Sigmoid colon (tissue), 7 donors: ENCODE measurements at places on chromosomes 16 and 17. TPM values are rescaled to one million over a fixed set of nuclear protein-coding genes. Genes with fewer than 3 reads are reported as not detected.

- no peak overlapping the region for H3K27ac ChIP-seq
- no peak for DNase-seq
- H3K36me3 ChIP-seq = no peaks in the 10 kb centered on the region
- H3K4me3 ChIP-seq = no peak overlapping the region
- peaks cover 100% of the 10 kb centered on the region for H3K27me3 ChIP-seq
Observed at GRCh38 chr17:36932694-36933511, 4.4 kb upstream of the LHX1 start.

- no peaks in the 10 kb centered on the region for H3K36me3 ChIP-seq
- no peaks in the 10 kb centered on the region for H3K4me1 ChIP-seq
- H3K4me3 ChIP-seq = no peak overlapping the region
- H3K27me3 ChIP-seq = no peaks in the 10 kb centered on the region
Observed at GRCh38 chr17:27341041-27341471, 47.1 kb downstream of the WSB1 start.

Gene TBC1D3B
- total RNA-seq = 1.1 TPM

DNA sequence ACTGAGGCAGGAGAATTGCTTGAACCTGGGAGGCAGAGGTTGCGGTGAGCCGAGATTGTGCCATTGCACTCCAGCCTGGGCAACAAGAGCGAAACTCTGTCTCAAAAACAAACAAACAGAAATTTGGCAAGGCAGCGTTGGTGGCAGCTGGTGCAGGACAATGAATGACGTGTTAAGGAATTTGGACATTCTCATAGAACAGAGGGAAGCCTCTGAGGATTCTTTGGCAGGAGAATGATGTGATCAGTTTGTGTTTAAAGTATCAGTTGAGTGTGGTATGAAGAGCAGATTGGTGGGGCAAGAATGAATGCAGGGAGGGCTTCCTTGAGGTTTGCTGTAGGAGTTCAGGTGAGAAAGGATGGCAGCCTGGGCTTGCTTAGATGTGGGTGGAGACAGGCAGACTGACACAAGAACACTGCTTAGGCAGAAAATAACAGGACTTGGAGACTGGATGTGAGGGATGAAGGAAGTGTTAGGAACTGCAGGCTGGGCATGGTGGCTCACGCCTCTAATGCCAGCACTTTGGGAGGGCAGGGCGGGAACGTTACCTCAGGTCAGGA lies 4.8 kb downstream of the CYB5D2 start:
- H3K4me1 ChIP-seq = peaks cover 13% of the 10 kb centered on the region
- H3K27me3 ChIP-seq = no peaks in the 10 kb centered on the region
- DNase-seq = no peak

DNA sequence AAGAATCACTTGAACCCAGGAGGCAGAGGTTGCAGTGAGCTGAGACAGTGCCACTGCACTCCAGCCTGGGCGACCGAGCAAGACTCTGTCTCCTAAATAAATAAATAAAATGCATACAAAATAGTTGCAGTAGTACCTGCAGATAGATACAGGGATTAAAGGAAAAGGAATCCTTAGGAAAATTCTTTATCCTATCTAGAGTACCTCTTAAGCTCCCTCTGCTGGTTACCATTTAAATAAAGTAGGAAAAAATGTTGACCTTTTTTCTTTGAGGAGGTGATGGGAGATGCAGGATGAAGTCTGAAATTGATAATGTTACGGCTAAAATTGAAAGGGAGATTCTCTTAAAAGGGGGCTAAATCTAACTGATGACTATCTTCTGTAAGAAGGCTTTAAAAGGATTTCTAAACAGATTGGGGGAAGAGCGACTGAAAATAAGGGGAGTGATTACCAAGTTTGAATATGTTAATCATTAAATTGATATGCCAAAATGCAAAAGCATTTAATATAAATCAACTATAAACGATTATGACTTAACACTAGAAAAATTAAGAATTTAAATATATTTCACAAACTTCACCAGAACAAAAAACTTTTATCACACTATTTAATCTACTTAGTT lies 29.4 kb downstream of the C16orf87 start:
- H3K27me3 ChIP-seq = no peaks in the 10 kb centered on the region
- H3K36me3 ChIP-seq = no peaks in the 10 kb centered on the region
- no peak overlapping the region for H3K27ac ChIP-seq
- DNase-seq = no peak

DNA sequence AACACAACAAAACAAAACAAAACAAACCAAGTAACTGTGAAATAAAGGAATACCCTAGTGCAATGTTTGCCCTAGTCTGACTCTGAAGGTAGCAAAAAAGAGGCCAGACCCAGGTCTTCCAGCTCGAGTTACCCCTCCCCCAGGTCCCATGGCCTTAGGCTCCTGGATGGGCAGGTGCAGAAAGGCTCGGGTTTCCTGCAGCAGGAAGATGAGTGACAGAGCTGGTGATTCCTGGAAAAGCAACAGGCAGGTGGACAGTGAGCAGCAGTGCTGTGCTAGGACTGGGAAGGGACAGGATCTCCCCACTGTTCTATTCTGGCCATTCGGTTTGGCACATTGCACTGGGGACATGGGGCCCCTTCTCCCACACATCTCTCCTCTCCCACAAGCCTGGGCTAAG lies 42.9 kb upstream of the MRTFB start:
- H3K4me3 ChIP-seq = no peak overlapping the region
- H3K27ac ChIP-seq = no peak overlapping the region
- H3K4me1 ChIP-seq = no peaks in the 10 kb centered on the region
- H3K36me3 ChIP-seq = no peaks in the 10 kb centered on the region

- no peak overlapping the region for H3K4me3 ChIP-seq
- H3K36me3 ChIP-seq = no peaks in the 10 kb centered on the region
- H3K4me1 ChIP-seq = peaks cover 56% of the 10 kb centered on the region
- peak overlapping the region; percentile 82 for H3K27ac ChIP-seq
Observed at GRCh38 chr17:17741349-17742023, 60.2 kb downstream of the RAI1 start.

GRCh38 chr17:31834448-31834847 lies 24.6 kb downstream of the COPRS start:
- H3K36me3 ChIP-seq = no peaks in the 10 kb centered on the region
- no peak for DNase-seq
- H3K4me1 ChIP-seq = no peaks in the 10 kb centered on the region
- H3K4me3 ChIP-seq = no peak overlapping the region

DNA sequence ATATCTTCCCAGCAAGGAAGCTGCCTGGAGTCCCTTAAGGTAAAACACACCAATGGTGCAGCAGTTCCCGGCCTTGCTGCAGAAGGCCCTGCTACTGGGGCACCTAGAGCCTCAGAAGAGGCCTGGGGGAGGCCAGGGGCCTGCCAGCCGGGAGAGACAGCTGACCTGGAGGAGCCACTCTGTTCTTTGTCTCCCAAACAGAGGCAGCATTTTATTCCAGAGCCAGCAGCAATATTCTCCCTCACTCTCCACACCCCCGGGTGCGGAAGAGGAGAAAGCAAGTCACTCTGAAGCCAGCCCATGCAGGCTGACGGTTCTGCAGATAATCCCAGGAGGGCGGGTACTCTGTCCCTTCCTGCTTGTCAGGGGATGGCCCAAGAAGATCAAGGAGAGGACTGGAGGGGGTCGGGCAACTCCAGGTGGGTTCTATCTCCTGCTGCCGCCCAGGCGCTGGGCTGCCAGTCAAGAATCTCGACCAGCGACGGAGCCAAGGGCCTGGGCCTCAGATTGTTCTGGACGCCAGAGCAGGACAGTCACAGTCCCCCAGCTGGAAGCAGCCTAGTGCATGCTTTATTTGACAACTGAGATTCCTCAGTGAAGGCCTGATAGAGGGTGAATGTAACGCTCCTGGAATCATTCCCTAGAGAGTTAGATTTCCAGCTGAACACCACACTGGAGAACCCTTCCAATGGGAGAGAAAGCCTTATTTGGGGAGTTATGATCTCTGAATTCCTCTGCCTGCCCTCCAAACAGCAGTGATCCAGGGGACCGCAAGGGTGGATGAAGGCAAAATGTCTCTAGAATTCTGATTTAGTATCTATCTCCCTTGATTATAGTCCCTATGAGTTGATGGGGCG lies 1.1 kb upstream of the KIFC3 start:
- H3K4me3 ChIP-seq = no peak overlapping the region
- H3K27ac ChIP-seq = peak overlapping the region; percentile 83

DNA sequence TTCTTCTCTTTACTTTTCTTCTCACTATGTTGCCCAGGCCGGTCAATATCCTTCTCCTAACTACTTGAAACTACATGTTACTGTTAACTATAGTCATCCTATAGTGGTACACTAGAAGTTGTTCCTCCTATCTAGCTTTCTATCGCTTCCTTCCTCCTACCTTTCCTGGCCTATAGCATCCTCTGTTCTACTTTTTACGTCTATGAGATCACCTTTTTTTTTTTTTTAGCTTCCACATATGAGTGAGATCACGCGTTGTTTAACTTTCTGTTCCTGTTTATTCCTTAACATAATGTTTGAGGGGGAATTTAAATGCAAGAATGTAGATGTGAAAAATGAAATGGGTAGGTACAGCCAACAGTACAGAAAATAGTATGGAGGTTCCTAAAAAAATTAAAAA lies 30.5 kb upstream of the YPEL2 start:
- H3K4me1 ChIP-seq = no peaks in the 10 kb centered on the region
- no peak overlapping the region for H3K4me3 ChIP-seq
- H3K27ac ChIP-seq = no peak overlapping the region
- no peaks in the 10 kb centered on the region for H3K36me3 ChIP-seq

DNA sequence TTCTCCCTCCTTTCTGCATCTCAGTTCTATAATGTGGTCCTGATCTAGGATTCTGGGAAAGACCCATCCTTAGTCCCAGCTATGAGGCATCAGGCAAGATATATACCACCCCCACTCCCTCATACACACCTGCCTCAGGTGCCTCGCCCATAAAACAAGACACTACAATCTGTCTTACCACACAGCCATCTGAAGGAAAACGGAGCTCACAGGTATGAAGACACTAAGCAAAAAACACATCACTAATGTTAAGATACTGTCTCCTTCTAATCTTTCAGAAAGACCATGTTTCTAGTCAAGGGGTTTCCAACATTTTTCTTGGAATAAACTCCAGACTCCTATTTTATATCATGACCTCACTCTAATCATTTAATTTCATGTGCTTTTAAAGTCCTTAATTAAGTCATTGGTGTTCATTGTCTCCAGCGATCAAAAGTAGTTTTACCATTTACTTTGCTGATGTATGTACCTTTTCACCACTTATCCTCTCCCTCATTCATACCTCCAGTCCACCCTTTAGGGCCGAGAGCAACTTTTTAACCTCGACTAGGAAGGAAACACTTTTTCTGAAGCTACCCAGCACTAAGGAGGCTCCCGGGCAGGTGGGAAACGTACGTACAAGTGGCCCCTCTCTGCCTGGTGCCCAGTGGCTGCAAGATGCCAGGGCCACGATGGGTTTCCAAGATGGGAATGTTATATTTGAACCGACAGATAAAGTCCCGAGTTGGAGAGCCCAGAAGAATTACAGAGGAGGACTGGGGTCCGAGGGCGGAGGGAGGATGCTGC lies 979 bp downstream of the MAP3K14 start:
- H3K36me3 ChIP-seq = no peaks in the 10 kb centered on the region
- no peak for DNase-seq
- H3K27ac ChIP-seq = peak overlapping the region; percentile 98

GRCh38 chr17:13346592-13346991 lies 255.1 kb downstream of the HS3ST3A1 start:
- H3K36me3 ChIP-seq = no peaks in the 10 kb centered on the region
- H3K27me3 ChIP-seq = no peaks in the 10 kb centered on the region
- no peaks in the 10 kb centered on the region for H3K4me1 ChIP-seq
- no peak for DNase-seq

- DNase-seq = peak; percentile 65
- H3K4me1 ChIP-seq = no peaks in the 10 kb centered on the region
- no peaks in the 10 kb centered on the region for H3K36me3 ChIP-seq
Observed at GRCh38 chr16:86298758-86299134, 211.6 kb upstream of the FOXF1 start.

- no peak overlapping the region for H3K4me3 ChIP-seq
- H3K27me3 ChIP-seq = no peaks in the 10 kb centered on the region
- H3K36me3 ChIP-seq = no peaks in the 10 kb centered on the region
- H3K4me1 ChIP-seq = no peaks in the 10 kb centered on the region
Observed at GRCh38 chr17:70050931-70051330, 24.1 kb upstream of the KCNJ16 start.

DNA sequence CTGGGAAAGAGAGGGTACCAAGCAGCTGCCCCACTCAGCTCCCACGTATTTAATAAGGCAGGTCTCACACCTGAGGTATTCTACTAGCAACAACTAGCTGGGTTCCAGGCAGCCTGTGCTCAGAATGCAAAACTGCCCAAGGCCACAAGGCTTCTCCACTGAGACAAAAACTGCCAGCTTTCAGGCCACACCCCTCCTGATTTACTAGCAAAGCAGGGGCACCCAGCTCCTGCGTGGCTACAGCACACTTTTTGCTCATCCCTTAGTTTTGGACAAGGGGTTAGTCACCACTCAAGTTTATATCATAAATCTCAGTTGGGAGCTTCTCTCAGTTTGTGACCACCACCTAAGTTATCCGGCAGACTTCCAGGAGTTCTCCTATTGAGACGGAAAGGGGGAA lies 494.6 kb downstream of the CDH11 start:
- H3K27ac ChIP-seq = no peak overlapping the region
- DNase-seq = no peak
- no peaks in the 10 kb centered on the region for H3K27me3 ChIP-seq
- no peaks in the 10 kb centered on the region for H3K36me3 ChIP-seq
- H3K4me3 ChIP-seq = no peak overlapping the region

- H3K4me1 ChIP-seq = peaks cover 40% of the 10 kb centered on the region
- no peak overlapping the region for H3K27ac ChIP-seq
- no peak overlapping the region for H3K4me3 ChIP-seq
- no peak for DNase-seq
- no peaks in the 10 kb centered on the region for H3K36me3 ChIP-seq
Observed at GRCh38 chr17:66353937-66354401, 51.6 kb downstream of the PRKCA start.

GRCh38 chr16:56769677-56770076 lies 39.7 kb downstream of the NUP93 start:
- H3K4me3 ChIP-seq = no peak overlapping the region
- H3K27ac ChIP-seq = no peak overlapping the region
- peaks cover 15% of the 10 kb centered on the region for H3K4me1 ChIP-seq
- H3K36me3 ChIP-seq = no peaks in the 10 kb centered on the region

Gene MLYCD
- 10.0 TPM for total RNA-seq

- no peaks in the 10 kb centered on the region for H3K27me3 ChIP-seq
- peaks cover 21% of the 10 kb centered on the region for H3K4me1 ChIP-seq
Observed at GRCh38 chr17:64147110-64148016, 17.4 kb upstream of the ERN1 start.

Gene FOXC2
- total RNA-seq = under 0.01 TPM

DNA sequence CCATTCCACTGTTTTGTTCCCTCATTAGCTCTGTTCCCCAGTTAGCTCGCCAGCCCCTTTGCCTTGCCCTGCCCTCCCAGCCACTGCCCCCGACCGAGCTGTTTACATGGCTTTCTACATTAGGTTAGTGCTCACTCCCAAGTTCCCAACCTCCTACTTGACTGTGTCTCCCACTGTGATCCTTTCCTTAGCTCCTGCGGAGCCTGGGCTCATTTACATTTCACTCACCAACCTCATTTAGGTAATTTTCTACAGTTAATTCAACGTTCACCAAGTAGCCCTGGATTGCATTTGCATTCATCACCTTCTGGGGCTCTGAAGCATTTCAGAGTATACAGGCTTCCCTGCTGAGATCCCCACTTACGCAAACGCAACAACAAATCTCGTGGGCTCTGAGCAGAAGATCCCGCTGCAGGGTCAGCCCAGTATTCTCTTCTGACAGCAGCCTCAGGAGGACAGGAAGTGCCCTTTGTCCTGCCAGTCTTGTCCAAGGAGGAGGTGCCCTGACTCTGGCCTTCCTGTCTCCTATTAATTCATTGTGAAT lies 325.8 kb upstream of the CCL2 start:
- peaks cover 8% of the 10 kb centered on the region for H3K27me3 ChIP-seq
- no peak overlapping the region for H3K27ac ChIP-seq
- H3K36me3 ChIP-seq = no peaks in the 10 kb centered on the region
- no peak for DNase-seq
- H3K4me3 ChIP-seq = no peak overlapping the region
